ENCODE measurements at places on chromosomes 3 and 15.

DNA sequence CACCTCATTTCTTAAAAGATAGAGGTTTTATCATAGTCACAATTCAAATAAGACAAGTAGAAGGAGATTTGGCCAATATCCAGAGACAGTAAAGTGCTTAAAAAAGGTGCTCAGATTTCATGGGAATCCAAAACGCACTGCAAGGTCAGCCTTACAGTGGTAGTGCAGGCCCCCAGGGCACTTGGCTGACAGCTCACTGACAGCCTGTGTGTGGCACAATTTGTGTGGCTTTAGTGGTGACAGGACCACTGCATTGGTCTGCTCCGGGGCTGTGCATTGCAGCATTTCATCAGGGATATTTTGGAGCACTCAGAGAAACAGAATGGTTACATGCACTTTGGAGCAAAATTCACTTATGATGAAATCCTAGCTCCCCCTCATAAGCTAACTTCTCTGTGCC is 544.3 kb downstream of the NTRK3 start:
- no peak for DNase-seq

DNA sequence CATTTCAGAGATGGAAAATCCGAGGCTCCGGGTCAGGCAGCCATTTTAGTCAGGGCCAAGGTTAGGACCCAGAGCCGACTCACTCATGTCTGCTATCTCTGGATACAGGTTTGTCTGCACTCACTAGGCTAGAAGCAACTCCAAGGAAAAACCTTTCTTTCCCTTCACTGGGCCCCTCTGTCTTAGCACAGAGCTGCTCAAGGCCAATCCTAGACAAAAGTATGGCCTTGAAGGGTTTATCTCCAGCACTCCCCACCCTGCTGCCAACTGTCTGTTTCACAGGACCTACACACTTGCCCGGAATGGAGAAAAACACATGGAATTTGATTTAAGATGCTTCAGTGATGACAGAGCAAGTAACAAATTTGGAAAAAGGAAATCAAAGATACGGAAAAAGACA is 25.6 kb downstream of the ACAN start:
- DNase-seq = peak; percentile 36

GRCh38 chr3:117184574-117184973 is 475.0 kb downstream of the TUSC7 start:
- peak; percentile 93 for DNase-seq

DNA sequence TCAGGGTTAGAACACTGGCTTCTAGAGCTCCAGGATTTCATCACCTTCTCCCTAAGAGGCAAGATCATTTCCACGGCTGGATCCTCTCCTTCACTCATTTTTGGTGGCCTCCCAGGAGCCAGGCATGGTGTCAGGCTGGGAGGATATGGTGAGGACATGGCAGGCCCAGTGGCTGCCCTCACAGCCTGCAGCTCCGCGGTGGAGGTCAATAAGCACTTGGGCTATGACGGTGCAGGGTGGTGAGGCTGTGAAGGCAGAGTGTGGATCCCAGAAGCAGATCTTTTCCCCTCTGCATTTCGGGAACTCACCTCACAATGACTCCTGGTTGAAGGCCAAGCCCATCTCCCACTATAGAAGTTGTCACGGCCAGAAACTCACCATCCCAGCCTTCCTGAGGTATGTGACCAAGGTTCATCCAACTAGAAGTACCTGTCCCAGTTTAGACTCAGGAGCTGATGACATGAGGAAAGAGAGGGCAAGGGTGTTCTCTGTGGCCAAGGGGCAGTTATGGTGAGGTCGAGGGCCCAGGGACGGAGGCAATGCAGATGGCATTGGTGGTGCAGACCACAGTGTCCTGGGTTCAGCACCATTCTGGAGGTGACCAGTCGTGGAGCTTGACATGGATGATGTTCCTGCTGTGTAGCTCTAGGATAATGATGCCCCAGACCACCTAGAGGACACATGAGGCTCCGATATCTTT is 100.1 kb upstream of the SMAD3 start:
- DNase-seq = no peak

GRCh38 chr15:77810130-77810571 is 177.4 kb upstream of the LINGO1 start:
- no peak for DNase-seq

GRCh38 chr3:177145954-177146353 is 51.3 kb downstream of the TBL1XR1 start:
- no peak for DNase-seq

DNA sequence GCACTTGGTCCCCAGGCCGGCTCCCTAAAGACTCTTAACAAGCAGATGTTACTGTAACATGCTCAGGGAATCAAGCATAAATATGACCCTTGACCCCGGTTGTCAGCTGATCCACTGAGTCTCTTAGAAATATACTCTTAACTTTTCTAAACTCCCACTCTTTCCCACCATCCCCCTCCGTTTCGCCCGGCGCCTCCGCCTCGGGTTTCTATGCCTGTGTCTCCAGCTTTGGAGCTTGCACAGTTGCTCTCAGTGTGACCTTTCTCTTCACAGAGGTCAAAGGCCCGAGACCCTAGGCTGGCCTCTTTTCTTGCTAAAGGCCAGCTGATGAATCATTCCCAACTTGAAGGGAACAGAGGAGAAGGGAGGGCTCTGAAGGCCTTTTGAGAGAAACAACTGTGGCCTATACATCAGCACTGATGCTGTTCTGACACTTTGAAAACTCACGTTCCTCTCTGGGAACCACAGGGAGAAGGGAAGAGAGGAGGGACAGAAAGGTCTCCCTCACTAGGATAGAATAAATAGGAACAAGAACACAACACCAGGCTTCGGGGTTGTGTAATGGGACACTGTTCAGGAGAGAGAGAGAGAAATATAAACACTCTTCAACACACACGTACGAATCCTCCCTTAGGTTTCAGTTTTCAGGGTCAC is 484.5 kb upstream of the NR2F2 start:
- DNase-seq = no peak

DNA sequence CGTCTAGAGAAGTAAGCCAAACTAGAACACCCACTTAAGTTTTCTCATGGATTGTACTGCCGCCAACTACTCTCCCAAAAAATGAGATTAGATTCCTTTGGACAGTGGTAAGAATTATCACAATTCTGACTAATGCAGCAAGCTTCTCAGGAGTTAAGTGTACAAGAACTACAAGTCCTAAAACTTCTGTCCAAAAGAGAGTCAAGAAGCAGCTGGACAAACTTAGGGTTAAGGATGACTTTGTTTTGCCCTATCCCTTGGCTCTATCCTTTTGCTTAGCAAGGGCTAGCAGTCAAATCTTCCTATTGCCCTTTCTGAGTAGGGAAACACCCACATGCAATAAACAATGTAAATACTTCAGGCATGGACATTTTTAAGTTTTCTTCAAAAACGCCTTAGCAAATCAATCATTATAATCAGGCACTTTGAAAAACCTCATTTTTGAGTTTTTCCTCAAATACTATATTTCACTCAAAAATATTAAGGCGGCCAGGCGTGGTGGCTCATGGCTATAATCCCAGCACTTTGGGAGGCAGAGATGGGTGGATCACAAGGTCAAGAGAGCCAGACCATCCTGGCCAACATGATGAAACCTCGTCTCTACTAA is 19.5 kb downstream of the RAF1 start:
- DNase-seq = peak; percentile 87

DNA sequence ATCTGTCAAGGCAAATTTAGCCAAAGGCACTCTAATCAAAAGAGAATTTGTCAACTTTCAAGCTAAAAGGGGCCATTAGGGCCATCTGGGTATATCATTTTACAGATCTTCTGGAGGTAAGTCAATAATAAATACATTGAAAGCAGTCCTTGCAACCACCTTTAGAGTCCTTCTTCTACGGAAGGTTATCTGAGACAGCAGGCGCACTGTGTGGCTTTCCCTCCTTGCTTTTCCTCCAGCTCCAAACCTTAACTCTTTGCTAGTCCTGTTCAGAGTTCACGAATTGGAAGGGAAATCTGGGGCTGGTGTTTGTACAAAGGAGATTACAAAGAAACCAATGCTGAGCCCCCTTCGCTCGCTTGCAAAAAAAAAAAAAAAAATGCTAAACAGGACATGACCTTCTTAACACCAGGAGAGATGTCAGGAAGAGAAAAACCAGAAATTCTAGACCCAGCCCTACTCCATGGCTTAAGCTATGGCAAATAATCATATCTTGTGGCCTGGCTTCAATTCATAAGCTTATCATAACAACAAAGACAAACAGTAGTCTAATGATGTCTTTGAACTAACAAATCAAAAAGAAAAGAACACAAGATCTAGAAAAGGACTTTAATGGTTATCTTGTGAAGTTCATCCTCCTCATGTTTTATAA is 215.7 kb downstream of the STT3B start:
- no peak for DNase-seq

GRCh38 chr3:15629860-15630597 is 28.5 kb downstream of the BTD start:
- peak; percentile 89 for DNase-seq

- no peak for DNase-seq
These were observed 60.4 kb downstream of the ARIH1 start for GRCh38 chr15:72534523-72534922.

GRCh38 chr3:32120471-32120870 is 14.1 kb downstream of the GPD1L start:
- DNase-seq = no peak

DNA sequence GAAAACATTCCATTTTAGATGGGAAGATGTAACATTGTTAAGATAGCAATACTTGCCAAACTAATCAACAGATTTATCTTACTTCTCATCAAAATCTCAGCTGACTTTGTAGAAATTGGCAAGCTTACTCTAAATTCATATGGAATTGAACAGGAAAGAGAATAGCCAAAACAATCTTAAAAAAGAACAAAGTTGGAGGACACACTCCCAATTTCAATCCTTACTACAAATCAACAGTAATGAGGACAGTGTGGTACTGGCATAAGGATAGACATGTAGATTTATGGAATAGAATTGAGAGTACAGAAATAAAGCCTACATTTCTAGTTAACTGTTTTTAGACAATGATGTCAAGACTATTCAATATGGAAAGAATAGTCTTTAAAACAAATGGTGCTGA is 308.3 kb downstream of the SUCLG2 start:
- no peak for DNase-seq

DNA sequence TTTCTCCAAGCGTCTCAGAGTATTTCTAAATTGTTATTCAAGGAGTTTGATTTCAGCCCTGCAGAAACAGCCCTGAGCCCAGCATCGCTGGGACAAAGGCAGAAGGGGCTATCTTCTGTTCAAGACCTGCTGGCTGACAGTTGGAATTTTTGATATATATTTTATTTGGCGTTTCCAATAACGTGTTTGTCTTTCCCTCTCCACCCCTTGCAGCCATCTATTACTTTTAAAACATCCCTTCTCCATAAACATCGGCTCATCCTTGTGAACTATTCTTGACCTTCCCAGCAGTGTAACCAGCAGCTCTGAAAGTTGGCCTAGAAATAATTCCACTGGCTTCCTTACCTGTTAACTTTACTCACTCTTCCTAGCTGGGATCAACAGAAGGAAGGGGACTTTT is 5.5 kb upstream of the MEIS2 start:
- DNase-seq = no peak

DNA sequence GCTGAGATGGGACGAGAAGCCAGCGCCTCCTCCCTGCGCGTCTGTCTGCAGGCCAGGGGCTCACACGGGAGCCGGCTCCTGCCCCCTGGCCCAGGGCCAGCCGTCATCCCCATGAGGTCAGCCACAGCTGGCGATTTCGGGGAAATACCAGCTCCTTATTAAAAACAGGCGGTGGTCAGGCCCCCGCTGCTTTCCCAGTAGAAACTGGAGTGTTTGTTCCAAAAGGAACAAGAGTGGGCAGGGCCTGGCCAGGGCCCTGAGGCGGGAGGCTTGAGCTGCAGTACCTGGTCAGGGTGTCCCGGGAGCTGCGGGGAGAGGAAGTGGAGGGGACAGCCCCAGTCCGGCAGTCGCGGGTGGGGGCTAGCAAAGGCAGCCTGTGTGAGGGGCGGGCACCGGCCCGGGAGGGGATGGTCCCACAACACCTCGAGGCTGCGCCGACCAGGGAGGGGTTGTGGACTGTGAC is 17.8 kb downstream of the MYL3 start:
- DNase-seq = peak; percentile 83

GRCh38 chr3:95775486-95776094 is 1038.8 kb upstream of the EPHA6 start:
- no peak for DNase-seq

- DNase-seq = no peak
These were observed 47.4 kb upstream of the LDHAL6B start for GRCh38 chr15:59159210-59159609.

DNA sequence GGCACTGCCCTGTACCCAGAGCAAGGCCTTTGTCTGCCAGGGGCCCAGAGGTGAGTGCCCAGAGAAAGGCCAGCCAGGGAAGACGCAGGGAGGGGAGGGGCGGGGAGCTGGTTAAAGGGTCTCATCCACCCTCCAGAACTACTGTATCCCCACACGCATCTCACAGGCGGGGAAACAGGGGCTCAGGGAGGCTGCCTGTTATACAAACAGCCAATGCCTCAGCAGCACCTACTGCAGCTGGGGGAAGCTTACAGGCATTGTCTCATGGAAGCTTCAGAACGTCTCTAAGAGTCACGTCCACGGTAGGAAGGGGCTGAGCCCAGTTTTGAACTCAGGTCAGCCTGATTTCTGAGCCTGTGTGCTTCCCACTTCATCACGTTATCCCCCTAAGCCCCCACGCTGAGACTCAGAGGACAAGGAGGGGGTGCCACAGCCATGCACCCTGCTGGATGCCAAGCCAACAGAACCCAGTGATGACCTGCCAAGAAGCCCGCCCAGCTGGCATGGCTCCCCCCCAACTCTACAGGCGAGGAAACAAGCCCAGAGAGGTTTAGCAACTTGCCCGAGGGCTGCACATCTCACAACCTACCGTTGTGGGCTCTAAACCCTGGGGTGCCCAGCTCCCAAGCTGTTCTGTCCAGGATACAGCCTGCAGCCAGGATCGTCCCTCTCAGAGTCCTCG is 54.5 kb downstream of the IQSEC1 start:
- no peak for DNase-seq

- DNase-seq = no peak
These were observed 16.0 kb downstream of the TKT start for GRCh38 chr3:53239800-53240199.

DNA sequence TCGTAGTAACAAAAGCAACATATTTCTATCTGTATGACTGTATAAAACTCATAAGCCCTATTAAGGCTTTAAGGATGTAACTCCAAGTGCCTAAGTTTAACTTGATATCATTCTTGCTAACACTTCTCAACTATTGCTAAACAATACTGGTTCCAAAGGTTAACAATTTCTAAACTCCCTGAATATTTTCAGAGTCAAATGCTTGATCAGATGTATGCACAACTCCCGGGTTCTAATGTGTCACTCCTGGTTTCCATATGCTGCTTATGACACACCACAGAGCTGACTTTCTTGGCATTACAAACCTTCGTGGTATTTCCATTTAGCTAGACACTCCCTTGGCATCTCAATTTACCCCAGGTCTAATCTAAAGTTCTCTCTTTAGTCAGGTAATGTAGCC is 26.3 kb downstream of the DZIP1L start:
- DNase-seq = peak; percentile 71
